ENCODE measurements at places on chromosomes 6 and 20.

GRCh38 chr20:33649201-33649681, 12.9 kb upstream of the C20orf144 start:
- DNase-seq: no peak

DNA sequence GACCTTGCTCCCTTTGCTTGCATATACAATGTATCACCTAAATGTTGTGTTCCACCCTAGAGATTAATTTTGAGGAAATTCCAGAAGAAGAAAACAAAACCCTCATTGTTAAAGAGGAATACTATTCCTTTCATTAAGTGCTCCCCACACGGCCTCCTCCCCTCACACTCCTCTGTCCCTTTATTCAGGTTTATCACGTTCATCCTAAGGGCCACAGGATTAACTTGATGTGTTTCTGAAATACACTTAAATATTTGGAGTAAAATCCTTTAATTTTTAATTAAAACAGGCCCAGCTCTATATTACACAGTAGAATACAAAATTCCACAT, 89.4 kb upstream of the MRPS10 start:
- DNase-seq: no peak

GRCh38 chr20:44324343-44324742, 12.5 kb upstream of the R3HDML start:
- DNase-seq: no peak

DNA sequence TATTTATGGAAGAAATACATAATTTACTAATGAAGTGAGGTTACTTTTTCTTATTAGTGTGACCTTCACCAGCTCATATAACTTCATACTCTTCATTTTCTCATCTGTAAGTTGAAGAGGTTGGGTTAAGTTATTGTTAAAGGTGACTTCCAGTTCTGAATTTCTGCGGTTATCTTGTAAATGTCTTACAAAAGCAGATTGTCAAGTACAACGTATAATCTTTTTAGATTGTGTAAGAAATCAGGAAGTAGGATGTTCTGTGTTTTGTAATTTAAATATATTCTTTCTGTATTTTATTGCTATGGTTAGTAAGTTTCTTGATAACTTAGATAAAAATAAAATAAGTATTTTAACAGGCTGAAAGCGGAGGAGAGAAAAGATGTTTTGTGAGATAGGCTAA, 12.0 kb downstream of the WTAP start:
- no peak for DNase-seq

All from dorsolateral prefrontal cortex (tissue), 122 donors.